ENCODE measurements at places on chromosomes 1 and 21.

GRCh38 chr1:145706086-145706664 is 993 bp downstream of the PDZK1 start:
- DNase-seq = no peak

DNA sequence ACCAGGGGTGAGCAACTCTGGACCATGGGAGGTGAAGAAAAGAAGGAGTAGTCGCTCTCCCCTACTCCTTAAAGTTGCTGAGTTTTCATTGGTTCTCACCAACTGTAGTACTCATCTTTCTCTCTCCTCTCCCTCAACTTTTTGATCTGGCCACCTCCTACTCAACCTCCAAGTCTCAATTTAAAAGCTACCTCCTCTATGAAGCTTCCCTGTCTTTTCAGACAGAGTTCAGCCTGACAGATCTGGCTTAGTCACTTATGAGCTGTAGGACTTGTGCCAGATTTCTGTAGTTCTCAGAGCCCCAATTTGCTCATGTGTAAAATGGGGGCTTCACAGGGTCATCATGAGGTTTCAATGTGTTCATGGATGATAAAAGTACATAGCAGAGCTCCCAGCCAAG is 34.5 kb upstream of the HTR1D start:
- DNase-seq = no peak

DNA sequence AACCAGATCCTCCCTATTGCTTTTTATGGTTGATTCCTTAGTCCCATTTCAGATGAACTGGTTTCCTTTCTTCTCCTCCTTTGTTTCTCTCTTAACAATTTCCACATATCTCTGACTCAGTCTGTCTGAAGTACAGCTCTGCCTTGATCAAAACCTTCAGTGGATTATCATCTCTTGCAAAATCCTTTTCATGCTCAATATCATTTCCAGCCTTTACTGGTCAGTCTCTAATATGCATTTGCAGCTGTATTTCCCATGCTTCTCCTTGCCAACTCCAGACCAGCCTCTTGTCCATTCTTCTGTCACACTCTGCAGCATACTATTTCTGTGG is 72.2 kb downstream of the SNX7 start:
- DNase-seq = no peak

- DNase-seq = no peak
These were observed 39.5 kb downstream of the EPHB2 start for GRCh38 chr1:22749919-22750684.

GRCh38 chr1:179828554-179829110 is 49.0 kb downstream of the TOR1AIP2 start:
- no peak for DNase-seq

GRCh38 chr1:25648681-25649440 is 32.3 kb downstream of the MAN1C1 start:
- no peak for DNase-seq
